ENCODE measurements at places on chromosomes 2 and 18.

DNA sequence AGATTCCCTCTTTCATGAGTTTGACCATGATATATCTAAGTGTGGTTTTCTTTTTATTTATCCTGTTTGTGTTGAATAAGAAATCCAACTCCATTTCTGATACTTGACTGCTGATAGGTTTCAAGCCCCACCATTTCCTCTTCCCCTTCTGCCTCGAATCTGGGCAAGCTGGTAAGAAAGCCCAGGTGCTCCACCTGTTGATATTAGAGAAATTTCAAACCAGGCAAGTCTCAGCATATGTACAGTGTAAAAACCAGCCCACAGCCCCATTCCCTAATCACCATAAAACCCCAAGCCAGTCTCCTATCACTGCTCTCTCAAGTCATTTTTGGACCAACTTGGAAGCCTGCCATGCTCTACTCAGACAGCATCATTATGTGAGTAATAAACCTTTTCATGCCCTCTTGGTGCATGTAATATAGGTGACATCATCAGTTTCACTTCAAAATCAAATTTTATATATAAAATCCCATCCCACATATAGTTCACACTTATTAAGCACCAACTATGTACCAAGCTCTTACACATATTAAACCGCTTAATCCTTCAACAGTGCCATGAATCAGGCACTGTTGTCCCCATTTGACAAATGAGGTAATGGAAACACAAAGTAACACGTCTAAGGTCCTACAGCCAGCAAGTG, 46.6 kb downstream of the SMAD2 start:
- DNase-seq: no peak

- DNase-seq: no peak
These were observed 61.4 kb upstream of the OTOS start for GRCh38 chr2:240201866-240202265.

- no peak for DNase-seq
These were observed 2.6 kb downstream of the RAMP1 start for GRCh38 chr2:237861875-237862527.

DNA sequence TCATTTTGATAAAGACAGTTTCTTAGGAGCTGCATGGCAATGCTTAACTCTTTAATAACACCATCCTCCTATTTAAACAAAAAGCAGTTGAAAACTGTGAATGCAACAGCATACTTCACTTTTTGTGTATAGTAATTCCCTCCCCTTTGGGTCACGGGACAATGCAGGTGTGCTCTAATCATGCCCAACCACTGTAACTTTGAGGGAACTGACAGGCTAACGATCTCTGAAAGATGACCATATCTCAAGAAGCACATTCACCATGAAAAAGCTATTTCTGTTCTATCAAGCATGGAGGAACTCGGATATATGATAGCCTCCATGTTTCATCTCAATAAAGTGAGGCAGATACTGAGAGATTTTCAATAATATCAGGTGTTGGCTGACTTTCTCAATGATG, 81.1 kb upstream of the CD226 start:
- no peak for DNase-seq

- no peak for DNase-seq
These were observed 143.1 kb downstream of the SETBP1 start for GRCh38 chr18:44823782-44824181.

GRCh38 chr18:8400193-8400752, 209.0 kb upstream of the RAB12 start:
- no peak for DNase-seq

GRCh38 chr18:49648326-49648725, 86.5 kb downstream of the LIPG start:
- DNase-seq: no peak

GRCh38 chr18:10351219-10351818, 103.1 kb upstream of the APCDD1 start:
- no peak for DNase-seq

- no peak for DNase-seq
These were observed 90.3 kb downstream of the TMEM163 start for GRCh38 chr2:134628453-134628852.

GRCh38 chr2:236282406-236282805, 18.2 kb upstream of the ASB18 start:
- no peak for DNase-seq

DNA sequence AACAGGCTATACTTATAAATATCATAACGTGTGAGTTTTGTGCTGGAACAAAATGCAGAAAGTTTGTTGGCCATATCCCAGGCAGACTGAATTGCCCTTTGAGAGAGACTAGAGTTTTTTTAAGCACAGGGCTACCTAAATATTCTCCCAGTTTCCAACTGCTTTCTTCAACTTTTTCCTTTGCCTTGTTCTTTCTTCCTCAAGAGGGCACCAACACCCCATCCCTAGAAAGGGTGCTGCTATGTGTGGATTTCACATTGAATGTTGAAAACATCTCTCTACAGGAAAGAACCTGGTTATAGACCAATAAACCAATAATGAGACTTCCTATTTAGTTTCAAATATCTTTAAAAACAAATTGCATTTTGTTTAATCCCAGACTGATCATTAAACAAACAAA, 87.9 kb downstream of the ICOS start:
- peak; percentile 7 for DNase-seq

- DNase-seq: no peak
These were observed 36.4 kb upstream of the CXCR4 start for GRCh38 chr2:136154384-136154783.

GRCh38 chr18:39913672-39914366, 2041.2 kb upstream of the PIK3C3 start:
- DNase-seq: no peak

- no peak for DNase-seq
These were observed 259.7 kb downstream of the PDE11A start for GRCh38 chr2:177812713-177813396.

DNA sequence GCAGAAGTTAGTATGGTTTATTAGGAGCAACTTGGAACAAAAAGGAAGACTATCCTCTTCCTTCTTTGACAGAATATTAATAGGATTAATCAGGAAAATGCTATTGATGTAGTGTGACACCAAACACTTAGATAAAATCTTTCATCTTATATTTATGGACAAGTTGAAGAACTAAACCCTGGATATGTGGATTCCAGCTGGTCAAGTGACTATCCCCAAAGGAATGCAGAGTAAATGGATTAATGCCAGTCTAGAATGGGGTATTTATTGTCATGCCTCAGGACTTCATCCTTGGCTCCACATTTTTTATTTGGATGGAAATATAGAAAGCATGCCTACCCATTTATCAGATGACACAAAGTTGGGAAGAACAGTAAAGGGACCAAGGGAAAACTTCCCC, 124.0 kb upstream of the TTC39C start:
- no peak for DNase-seq

- DNase-seq: no peak
These were observed 662.4 kb downstream of the GALR1 start for GRCh38 chr18:77911971-77912605.

- DNase-seq: no peak
These were observed 65.5 kb downstream of the BCL2L11 start for GRCh38 chr2:111186121-111186715.

- DNase-seq: no peak
These were observed 390.3 kb downstream of the NRXN1 start for GRCh38 chr2:50641633-50642032.

GRCh38 chr2:145065342-145065741, 545.4 kb upstream of the ZEB2 start:
- no peak for DNase-seq

GRCh38 chr2:235954888-235955480, 213.2 kb downstream of the GBX2 start:
- no peak for DNase-seq

DNA sequence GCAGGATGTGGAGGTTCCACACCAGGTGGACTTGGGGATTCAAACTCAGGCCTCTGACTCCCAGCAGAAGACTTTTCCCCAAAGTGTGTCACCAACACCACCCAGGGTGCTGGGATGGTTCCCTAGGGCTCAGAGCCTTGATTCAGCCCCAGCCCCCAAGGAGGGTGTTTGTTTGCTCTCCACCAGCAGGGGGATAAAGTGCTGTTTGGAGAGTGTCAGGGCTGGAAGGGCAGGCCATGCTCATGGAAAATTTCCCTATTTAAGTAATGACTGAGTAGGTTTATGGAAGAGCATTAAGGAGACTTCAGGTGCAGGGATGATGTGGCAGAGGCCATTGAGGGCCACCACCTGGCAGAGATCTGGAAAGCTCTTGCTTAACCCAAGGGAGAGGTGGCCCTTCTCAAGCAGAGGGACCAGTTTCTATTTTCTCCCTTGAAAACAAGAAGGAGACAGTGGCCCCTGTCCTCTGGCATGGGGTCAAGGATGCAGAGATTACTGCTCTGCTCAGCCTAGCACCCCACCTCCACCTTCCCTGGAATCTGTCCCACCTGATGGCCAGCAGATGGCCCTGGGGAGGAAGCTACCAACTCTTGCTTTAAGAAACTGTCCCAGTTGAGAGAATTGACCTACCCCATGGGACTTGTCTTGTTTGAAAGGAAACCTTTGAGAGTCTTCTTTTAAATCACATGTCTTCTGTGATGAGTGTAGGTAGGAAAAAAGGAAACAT, 122.1 kb downstream of the ACOXL start:
- DNase-seq: no peak

GRCh38 chr2:217521820-217522219, 481.0 kb downstream of the TNS1 start:
- no peak for DNase-seq

DNA sequence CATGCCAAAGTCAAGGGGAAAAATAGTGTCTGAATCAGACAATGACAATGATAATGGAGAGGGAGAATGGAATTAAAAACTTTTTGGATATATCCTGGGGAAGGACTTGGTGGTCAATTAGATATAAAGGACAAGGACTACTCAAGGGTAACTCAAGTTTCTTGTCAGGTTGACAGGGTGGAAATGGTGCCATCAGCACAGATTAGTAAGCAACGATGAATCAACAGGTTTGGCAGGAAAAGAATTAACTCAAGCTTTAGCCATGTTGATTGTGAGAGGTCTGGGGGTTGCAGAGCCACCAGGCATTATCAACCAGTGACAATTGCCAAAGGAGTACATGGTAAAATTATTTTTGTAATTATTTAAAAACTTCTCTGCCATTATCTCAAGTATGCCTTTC, 35.8 kb upstream of the SPATS2L start:
- no peak for DNase-seq

DNA sequence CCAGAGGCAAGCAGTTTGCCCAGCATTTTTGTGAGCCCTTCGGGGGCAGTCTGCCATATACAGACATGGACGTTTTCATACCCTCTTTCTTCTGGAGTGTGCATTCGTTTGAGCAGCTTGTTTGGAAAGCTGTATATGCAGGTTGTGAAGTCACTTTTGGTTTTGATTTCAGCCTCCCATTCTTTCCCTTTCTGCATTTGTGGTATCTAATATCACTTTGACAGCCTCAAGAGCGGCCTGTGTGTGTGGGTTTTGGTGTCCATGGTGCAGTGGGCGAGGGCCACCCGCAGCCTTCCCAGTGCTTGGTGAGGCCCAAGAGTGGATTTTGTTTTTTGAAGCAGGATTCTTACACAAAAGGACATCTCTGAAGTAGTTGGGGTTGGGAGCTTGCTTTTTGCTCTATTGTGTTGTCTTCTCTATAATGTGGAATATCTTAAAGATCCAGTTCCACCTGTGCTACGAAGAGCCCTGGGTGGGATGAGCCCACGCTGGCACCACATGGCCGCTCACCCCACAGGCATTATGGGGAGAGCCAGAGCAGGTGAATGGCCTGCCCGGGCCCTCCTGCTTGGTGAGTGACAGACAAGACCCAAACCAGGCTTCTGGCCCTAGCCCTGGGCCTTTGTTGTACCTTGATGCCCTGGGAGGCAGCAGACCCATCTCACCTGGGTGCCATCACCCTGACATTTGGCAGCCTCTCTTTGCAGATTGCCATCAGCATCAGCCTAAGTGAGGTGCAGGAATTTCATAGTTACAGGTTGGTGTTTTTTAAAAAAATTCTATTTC, 29.5 kb downstream of the INPP4A start:
- no peak for DNase-seq

Measured in midbrain (tissue), 1 donor.